ENCODE measurements at places on chromosomes 12 and 14.

GRCh38 chr12:130203151-130203550 is 40.9 kb downstream of the FZD10 start:
- no peak for DNase-seq

DNA sequence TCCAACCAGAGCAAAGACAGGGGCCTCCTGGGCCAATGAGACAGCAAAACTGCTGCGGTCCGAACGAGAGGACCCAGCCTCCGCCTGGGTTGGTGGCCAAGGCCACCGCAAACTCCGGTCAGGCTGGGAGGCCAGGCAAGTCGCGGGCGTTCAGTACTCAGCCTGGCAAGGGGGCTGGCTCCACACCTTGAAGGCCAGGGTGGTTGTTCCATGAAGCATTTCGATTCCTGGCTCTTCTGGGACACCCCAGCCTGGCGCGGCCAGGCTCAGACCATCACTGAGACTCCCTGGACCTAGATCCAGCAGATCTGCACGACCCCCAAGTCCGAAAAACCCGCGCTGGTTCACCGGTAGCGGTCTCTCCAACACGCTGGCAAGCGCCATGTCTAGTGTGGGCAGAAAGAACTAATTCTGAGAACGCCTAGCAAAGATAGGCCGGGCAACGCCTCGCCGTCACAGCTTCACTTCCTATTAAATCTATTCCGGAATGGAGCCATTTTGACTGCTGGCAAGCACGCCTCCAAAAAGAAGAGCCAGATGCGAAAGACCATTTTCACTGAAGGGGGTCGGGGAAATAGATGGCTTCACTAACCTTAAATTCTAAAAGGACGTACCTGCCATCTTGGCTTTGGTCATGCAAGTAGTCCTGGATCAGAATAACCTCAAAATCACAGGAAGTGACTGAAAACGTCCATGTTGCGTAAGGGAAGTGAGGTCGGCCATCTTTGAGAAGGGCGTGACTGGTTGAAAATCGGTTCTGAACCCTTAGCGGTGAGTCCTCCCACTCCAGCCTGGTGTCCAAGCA is at the start of gene PSMB5:
PSMB5 (minus strand) TSS at position 403 of the 805 bp plus-strand sequence; CDS start at position 384, 19 bp downstream.
- no peak for DNase-seq

DNA sequence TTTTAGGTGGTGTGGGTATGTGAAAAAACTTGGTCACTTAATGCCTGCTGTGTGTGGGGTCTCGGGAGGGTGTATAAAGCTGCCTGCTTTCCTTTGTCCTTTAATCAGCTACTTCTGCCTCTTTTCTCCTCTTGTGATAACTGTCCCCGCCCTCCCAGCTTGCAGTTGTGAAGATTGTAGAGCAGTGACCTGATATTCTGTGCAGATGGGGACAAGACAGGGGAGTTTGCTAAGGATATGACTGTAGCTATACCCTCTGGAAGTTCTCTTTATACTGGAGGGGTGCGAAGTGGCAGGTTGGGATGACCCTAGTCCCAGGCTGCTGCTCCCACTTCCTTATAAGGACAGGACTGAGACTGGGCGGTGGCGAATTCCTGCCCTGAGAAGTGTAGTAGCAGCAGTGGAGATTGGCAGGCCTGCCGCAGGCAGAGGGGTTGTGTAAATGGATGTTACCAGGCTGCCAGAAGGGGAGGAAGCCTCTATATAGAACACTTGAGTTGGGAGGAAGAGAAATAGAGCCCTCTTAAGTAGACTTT is 835 bp downstream of the MYL6 start:
- no peak for DNase-seq

- no peak for DNase-seq
Observed at GRCh38 chr12:1924996-1925683, 6.7 kb upstream of the CACNA2D4 start.

DNA sequence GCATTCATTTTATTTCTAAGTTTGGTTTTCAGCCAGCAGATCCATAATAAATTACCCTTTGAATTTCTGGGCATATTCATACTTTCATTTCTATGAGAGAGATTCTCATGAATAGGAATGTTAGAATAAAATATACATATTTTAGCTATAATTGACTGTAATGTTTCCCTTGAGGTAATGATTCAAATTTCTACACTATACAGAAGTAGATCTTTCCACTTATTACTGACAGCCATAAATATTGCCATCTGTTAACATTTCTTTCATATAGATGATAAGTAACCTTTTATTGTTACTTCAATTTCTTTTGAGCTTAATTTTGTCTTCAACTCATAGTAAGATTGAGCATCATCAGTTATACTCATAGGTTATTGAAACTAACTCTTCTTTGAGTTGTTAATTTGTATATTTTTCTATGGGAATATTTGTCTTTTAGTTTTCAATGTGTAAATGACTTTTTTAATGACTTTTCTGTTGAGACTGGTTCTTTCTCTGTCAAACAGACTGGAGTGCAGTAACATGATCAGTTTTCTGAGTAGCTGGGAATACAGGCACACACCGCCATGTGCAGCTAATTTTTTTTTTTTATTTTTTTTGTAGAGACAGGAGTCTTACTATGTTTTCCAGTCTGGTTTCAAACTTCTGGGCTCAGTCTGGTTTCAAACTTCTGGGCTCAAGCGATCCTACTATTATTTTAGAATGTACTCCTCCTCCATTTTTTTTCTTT is 991.6 kb downstream of the SLC6A15 start:
- DNase-seq = no peak

DNA sequence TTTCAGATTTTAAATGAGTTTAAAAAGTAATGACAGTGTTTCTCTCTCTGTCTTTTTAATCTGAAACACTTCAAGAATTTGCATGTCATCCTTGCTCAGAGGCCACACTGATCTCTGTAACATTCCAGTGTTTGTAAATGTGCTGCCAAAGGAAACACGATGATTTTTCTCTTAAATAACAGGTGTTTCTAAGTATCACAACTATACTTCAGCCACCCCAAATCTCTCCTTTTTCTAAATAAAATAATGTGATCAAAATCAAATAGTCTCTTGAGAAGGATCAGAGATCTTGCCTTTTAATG is 3.3 kb upstream of the GALC start:
- DNase-seq = no peak

DNA sequence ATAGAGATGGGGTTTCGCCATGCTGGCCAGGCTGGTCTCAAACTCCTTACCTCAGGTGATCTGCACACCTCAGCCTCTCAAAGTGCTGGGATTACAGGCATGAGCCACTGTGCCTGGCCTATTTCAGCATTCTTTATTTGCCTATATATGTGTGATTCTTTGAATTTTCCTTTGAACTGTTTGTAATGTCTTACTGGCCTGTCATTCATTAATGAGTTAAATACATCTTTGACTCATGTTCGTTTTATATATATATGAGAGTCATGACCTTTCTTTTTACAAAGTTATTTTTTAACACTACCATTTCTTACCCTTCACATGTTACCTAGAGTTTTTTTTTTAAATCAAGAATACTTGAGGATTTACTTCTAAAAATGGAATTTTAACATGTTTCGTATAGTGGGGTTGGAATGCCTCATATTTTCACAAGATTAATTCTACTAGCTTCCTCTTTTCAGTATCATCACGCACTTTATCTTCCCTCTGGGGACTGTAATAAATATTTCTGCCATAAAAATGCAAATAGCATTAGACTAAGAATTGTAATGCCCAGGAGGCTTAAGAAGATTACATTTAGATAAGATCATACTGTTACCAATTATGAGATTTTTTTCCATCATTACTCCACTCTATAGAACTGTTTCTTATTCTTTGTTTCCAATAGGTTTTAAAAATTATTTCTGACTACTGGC is 66.7 kb downstream of the NTN4 start:
- no peak for DNase-seq

DNA sequence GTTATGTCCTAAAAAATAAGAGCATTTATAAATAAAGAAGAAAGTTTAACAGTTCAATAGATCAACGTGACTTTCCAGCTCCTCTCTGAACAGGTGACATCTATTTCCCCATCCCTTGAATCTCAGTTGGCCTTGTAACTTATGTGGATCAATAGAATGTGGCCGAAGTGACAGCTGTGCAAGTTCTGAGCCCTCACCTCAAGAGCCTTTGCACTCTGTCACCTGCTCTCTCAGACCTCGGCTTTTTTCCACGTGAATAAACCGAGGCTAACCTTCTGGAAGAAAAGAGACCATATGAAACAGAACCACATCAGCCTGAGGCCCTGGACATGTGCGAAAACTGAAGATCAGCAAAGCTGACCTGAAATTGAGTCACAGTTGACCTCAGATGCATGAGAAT is 253.0 kb downstream of the DAD1 start:
- no peak for DNase-seq

DNA sequence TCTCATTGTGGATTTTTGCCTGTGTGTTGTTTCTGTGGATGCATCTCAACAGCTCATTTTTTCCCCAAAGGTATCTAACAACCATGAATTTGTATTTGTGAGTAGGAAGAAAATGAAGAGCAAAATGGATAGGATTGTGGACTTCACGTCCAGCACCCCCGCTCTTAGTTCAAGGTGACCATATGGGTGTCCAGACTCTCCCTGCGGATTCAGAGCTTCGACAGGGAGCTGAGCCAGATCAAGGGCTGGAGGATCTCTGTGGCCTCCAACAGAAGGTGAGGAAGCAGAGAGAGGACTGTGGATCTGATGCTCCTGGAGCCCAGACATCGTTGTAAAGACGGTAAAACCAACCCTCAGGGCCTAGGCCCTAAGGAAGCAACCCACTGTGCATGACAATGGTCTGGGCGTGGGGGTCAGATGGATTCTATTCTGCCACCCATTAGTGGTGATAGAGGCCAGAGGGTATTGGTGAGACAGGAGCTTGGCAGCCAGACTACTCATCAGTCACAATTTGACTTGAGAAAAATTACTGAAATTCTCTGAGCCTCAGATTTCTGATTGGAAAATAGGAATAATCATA is 659.7 kb upstream of the TMEM132C start:
- DNase-seq = no peak

GRCh38 chr14:103899833-103900232 is 28.4 kb upstream of the TDRD9 start:
- no peak for DNase-seq

- DNase-seq = no peak
Observed at GRCh38 chr12:32533971-32534590, 134.7 kb downstream of the FGD4 start.

DNA sequence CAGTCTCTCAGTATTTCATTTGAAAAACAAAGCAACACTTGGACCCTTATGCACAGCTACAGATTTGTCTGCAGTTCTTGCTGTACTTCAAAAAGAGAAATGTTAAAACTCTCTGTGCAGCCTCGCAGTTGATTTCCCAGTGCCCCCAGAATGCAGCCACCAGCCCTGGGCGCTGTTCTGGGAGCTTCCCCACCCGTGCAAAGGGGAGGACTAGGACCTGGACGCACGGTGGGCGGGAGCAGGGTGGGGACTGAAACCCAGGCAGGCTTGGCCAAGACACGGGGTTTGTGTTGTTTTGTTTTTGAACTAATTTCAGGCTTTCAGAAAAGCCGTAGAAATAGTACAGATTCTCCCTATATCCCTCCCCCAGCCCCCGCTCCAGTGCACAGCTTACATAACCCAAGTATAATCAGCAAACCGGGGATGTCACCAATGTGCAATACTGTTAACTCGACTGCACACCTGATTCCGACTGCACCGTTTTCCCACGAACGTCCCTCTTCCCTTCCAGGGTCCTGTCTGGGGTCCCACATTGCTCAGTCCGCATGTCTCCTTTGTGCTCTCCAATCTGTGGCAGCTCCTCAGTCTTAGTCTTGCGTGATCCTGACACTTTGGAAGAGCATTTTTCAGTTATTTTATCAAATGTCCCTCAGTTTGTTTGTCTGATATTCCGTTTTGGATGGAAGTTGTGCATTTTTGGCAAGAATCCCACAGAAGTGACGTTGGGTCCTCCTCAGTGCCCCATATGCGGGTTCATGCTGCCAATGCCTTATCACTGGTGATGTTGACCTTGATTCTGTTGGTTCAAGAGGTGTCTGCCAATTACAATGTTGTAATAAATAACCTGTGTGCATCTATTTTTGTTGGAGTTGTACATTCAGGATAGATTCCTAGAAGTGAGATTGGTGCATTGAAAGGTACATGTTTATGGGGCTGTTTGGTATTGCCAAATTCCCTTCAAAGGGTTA is 95.9 kb downstream of the SETD3 start:
- DNase-seq = no peak

- DNase-seq = no peak
Observed at GRCh38 chr12:107635139-107635538, 50.5 kb upstream of the PWP1 start.

GRCh38 chr14:48805315-48805714 is 780.9 kb downstream of the RPS29 start:
- no peak for DNase-seq

DNA sequence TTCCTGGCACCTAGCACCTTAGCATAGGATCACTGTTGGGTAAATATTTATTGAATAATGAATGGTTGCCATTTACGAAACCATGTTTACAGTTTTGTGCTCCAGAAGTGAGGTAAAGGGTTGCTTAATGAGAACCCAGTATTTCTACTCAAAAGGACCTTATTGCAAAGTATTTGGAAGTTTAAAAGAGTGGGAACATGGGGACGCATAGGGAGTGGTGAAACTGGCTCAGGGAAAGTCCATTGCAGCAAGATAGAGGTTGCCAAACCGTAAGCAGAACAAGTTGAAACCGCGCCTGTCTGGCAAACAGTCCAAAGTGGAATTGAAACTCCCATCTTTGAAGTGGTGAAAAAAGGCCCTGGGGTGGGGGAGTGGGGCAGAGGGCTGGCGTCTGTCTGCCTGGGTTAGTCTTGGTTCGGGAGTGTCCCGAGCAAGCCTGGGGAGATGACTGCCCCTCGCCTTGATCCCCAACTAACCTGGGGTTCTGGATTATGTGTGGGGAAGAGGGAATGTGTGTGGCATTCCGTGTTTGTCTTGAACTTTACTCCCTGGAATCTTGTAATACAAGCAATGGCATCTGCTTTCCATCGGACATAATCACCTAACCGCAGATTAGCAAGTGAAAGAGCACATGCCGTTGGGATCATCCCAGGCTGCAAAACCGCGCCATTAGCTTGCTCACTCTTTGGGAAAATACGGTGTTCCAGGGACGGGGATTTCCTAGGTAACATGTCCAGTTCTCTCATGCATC is 7.2 kb downstream of the ALDH2 start:
- no peak for DNase-seq

GRCh38 chr12:2302711-2303580 is 250.2 kb downstream of the CACNA1C start:
- no peak for DNase-seq

DNA sequence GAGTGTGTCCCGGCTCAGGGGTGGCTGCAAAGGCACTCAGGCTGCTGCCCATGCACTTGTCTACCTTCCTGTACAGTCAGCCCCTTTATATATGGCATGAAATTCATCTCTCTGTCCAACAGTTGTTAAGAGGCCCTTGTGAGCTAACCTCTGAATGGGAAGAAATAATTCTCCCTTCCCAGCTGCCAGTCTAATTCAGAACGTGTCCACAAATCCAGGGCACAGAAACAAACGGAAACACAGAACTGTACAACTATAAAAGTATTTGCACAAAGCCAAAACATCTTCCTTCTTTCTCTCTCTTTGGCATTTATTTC is 849 bp downstream of the KRT5 start:
- DNase-seq = no peak

All from cortex of kidney (tissue), 1 donor.